Epithelial cell of prostate (primary cell): ENCODE measurements at places on chromosomes 3 and 15.

GRCh38 chr15:52151353-52151752 lies 38.8 kb upstream of the BCL2L10 start:
- DNase-seq, result no peak

DNA sequence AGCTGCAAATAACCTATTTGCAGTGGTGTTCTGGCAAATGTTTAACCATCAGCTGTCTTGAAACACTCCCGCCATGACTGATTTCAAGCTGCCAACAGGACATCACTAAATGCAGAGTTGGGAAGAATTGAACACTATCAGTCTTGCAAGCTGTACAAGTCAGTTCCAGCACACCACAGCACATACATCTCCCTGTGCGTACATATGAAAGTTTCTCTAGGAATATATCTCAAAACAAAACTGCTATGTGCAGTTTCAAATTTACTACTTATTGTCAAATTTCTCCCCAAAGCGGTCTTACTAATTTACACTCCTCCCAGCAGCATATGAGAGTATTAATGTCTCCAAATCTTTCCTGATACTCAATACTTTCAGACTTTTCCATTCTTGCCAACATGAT lies 30.4 kb upstream of the CORO2B start:
- no peak for DNase-seq

DNA sequence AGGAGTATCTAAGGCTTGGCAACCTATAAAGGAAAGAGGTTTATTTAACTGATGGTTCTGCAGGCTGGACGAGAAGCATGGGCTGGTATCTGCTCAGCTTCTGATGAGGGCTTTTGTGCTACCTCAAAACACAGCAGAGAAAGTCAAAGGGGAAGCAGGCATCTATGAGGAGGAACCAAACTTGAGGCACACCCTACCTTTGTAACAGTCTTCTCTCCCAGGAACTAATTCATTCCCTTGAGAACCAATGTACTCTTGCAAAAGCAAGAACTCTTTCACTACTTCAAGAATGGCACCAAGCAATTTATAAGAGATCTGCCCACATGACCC lies 109.0 kb downstream of the CGGBP1 start:
- no peak for DNase-seq

GRCh38 chr15:63893866-63894661 lies 60.3 kb upstream of the HERC1 start:
- no peak for DNase-seq

GRCh38 chr3:114650808-114651207 lies 357.0 kb downstream of the TIGIT start:
- no peak for DNase-seq

- DNase-seq, result no peak
These were observed 9.8 kb downstream of the AGBL1 start for GRCh38 chr15:86089422-86089821.

DNA sequence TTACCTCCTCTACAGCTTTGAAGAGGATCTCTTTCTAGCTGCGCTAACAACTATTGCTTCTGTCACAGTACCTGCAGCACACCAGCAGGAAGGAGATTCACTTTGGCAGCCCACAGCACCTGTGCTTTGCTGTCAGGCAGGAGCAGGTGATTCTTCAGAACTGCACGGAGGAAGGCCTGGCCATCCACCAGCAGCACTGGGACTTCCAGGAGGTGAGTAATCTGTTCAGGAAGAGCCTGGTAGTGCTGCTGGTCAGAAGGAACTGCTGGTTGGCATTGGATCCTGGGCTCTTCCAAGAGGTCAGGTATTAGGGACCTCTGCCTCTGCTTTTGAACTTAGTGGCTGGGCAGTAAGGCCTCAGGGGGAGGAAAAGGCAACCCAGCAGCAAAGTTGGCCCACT lies 42.2 kb downstream of the DPH3 start:
- no peak for DNase-seq

DNA sequence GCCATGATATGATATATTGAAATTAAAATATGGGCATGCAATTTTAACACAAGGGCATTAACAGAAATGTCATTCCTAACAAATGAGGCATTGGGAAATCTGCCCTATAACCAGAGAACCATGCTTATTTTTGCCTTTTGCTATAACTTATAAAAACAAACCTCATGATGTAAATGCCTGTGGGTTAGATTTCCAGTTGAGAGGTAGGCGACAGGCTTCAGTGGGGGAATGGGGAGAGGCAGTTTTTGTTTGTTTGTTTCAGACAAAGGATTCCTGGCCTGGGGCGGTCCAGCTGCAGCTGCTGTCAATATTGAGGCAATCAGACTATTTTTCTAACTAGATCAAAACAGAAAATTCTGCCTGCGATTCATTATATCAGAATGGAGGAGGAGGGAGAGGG lies 490.4 kb upstream of the CFAP20DC start:
- no peak for DNase-seq

DNA sequence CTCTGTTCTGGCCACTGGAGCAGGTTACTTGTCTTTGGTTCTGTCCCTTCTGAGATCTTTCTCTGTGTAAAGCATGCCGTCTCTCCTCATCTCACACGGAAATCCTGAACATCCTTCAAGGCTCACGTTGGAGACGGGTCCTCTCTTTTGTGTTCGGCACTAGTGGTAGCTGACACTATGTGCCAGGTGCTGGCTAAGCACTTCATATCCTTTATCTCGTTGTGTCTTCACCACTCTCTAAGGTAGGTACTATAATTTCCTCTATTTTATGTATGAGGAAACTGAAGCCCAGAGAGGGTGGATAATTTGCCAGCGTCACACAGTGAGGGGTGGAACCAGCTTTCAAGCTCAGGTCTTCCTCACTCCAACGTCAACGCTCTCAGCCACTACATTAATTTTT lies 1.2 kb downstream of the IFT122 start:
- no peak for DNase-seq

DNA sequence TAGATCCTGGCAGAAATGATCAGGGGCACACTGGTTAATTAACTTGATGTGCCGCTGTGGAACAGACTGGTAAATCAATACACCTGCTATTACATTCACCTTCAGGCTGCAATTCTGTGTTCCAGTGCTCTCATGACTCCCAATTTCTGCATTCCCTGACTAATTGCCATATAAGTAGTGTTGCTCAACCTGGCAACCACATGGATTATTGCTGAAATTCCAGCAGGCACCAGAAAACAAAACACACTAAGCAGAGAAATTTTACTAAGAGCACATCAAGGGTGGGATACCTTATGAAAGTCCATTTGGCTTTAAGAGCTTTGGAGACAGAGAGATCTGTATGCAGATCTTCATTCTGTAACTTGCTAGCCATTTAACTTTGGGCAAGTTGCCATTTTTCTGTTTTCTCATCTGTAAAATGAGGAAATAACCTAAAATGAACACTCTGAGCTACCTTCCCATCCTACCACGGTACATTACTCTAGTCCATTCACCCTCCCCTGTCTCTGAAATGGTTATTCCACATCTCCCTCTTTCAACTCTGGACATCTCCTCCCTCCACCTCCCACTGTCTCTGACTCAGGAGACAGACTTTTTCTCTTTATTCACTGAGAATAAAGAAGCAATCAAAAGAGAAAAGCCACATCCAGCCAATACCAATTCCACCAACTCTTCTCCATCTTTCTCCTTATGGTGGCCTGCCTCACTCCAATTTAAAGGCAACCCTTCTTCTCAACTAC lies 54.6 kb downstream of the STAC start:
- DNase-seq, result no peak

- no peak for DNase-seq
These were observed 69.6 kb upstream of the CTNNB1 start for GRCh38 chr3:41129731-41130130.

GRCh38 chr3:99747915-99748314 lies 69.7 kb upstream of the CMSS1 start:
- no peak for DNase-seq

DNA sequence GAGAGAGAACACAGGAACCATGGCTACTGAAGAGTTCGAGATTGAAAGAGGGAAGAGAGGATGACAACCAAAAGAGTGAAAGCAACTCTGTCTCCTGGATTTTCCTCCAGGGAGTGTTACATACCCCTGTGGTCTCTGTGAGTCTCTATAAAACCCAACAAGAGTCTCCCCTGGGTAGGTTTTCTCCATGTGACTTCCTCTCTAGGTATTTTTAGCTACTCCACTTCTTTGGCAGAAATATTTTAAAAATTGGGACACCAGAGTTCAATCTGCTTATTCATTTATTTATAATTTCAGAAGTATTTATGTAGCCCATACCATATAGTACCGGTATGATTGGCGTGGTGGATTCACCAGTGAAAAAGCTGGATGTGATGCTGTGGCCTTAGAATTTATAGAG lies 671.7 kb upstream of the NR2F2 start:
- no peak for DNase-seq

DNA sequence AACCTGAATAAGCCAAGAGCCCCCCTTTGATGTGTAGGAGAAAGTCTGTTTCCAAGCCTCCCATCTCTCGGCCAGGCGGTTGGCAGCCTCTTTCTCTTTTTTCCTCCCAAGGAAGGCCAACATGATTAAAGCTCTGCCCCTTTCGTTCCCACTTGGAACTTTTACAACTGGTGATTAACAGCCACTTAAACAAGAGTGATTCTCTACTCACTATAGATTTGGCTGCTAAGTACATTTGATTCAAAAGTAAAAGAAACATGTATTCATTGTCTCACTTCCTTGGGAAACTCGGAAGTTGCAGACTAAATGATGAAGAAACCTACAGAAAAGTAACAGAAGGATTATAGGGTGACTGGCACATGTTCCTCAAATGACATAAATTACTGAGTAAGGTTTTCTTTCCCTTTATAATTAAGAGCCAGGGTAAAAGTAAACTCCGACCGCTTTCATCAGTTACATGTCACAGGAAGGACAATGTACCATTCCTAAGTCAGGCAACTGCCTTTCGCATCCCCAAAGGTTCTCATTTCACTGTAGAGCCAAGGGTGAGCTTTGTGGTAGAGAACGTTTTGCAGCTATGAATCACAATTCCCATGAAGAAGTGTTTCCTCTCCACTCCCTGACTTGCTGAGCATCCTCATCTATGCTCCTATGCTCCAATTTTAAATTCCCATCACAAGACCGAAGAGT lies 72.7 kb downstream of the MB21D2 start:
- DNase-seq, result no peak

- no peak for DNase-seq
These were observed 117.9 kb downstream of the MECOM start for GRCh38 chr3:169545606-169546005.

DNA sequence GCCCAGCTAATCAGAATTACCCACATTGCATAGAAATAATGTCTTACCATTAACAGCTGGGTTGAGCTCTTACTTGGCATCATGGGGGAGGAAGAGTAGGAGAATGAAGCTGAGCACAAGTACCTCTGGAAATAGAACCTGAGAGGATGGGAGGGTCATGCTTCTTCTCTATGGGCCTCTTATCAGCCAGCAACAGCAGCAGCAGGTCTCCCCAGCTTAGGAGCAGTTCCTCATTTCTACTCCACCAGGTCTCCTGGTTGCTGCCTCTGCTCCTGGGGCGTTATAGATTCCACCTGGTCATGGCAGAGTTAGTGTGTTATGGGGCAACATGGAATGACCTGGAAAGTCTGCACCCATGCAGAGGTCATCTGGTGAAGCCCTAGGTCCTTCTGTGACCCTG lies 3.4 kb downstream of the FSD2 start:
- no peak for DNase-seq

GRCh38 chr15:88624156-88624970 lies 3.2 kb downstream of the AEN start:
- DNase-seq, result no peak

DNA sequence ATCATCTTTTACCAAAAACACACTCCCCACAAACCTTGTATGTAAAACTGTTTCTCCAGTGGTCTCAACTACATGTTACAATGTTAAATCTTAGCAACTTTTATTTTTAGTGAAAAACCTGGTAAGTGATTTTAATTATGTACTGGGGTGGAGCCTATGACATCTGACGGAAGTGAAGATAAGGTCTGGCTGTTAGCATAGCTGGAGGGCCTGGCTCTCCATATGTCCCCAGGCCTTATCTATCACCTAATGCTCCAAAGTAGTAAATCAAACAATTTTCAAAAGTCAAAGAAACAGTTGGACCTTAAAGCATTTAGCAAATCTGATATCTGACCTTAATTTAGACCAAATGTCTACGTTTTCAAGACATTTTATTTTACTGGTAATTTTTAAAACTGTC lies 173.6 kb upstream of the SMAD3 start:
- DNase-seq, result no peak

GRCh38 chr3:191330530-191331048 lies 263 bp upstream of the UTS2B start:
- DNase-seq, result no peak

DNA sequence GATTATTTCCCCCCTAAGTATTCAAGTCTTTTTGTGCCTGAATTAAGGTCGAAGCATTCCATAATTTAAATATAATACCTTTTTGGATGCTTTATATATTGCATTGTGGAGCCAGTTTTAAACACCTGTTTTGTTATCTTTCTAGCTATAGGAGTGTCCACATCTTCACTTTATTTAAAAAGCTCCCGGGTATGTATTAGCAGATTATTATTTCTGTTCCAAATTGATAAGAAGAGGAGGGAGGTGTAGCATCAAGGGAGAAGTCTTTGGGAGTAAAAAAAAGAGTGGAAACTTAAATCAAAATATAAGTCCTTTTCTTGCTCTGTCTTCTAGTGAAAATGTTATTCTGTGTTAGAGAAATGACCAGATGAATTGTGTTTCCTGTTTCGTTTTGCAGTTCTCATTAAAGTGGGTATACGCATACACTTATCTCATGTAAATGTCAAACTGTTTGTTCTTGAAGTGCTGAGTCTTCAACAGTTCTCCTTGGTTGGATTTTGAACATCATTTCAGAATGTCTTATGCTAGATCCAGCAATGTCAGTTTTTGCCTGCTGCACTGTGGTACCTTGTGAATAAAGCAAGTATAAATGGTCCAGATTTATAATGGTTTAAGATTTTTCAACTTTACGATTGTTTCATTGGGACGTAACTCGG lies 105.8 kb downstream of the FNDC3B start:
- no peak for DNase-seq
